ENCODE measurements at places on chromosomes 5 and 9.

DNA sequence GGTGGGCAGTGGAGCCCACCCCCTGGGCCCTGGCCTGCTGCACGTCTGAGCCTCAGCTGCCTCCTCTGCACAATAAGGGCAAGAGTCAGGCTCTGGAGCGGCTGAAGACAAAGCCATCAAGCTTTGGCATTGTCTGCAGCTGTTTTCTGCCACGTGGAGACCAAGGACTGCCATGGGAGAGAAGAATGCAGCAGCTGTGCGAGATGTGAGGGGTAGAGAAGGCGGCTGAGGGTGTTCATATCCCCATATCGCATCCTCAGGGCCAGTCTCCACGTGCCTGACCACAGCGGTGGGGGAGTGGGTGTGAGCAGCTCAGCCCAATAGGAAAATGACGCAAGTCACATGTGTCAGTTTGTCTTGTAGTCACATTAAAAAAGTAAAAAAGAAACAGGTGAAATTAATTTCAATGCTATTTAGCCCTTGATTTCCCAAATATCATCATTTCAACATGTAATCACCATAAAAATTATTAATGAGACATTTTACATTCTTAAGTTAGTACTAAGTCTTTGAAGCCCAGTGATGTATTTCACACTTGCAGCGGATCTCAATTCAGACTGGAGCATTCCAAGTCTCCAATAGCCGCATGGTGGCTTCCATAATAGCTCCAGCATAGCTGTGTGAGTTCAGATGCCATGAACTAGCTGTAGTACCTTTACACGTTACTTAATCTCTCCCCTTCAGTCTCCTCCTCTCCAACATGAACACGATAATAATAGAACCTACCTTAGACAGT lies 6.6 kb downstream of the C1QTNF2 start:
- no peak for DNase-seq

GRCh38 chr9:114075602-114076001 lies 2.5 kb downstream of the AMBP start:
- DNase-seq = no peak

DNA sequence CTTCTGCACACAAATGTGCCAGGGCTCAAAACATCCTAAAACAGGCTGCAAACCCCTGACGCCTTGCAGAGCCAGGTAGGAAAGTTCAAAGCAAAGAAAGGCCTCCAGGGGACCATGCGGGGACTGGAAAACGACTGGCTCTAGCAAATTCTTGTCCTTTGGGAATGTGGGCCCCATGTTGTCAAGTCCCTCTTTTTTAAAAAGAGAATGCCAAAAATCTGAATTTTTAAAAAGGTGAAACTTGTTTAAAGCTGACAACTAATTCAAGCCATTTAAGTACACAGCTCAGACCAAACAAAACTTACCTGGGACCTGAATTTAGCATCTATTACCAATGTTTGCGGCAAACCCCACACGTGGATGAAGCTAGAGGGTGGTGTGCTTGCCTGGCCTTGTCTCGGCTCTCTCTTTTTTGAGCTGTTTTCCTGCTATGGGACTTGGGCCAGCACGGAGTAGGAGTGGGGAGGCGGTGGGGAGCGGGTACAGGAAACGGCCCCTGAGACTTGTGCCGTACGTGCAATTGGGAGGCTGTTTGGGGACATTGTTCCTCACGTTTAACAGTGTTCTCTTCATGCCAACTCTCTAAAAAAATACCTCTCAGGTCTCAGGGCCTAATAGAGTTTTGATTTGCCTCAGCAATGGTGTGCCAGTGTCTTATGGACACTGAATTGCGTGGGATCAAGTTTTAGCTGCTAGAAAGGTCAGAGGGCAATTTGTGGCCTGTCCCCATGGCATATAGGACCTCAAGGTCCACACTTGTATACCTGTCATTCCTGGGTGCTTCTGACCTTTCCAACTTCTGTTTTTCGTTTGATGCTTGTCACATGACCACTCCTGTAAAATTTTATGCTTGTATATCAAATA lies 15.1 kb upstream of the PHF19 start:
- DNase-seq = no peak

- DNase-seq = no peak
These were observed 1.1 kb upstream of the DNAJB5 start for GRCh38 chr9:34988218-34989002.

GRCh38 chr9:136617746-136618579 lies 44.8 kb upstream of the EGFL7 start:
- no peak for DNase-seq

GRCh38 chr5:131268758-131269370 lies 5.0 kb downstream of the CDC42SE2 start:
- no peak for DNase-seq

DNA sequence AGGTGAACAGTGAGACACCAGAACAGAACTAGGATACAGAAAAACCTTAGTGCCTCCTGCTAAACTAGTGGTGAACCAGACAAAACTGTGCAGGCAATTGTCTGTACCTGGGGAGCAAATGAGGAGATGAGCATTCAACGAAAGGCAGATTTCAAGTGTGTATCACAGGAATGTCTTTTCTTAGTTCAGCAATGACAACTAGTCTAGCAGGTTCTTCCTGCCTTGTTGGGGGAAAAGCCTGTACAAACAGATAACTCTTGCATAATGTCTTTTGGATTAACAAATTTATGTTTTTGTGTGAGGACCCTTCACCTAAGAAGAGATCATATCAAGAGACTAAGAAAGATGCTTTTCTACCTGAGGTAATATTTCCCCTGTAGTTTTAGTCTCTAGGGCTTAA lies 21.8 kb upstream of the DENND4C start:
- no peak for DNase-seq

GRCh38 chr9:91362051-91362611 lies 413 bp upstream of the AUH start:
- DNase-seq = no peak

DNA sequence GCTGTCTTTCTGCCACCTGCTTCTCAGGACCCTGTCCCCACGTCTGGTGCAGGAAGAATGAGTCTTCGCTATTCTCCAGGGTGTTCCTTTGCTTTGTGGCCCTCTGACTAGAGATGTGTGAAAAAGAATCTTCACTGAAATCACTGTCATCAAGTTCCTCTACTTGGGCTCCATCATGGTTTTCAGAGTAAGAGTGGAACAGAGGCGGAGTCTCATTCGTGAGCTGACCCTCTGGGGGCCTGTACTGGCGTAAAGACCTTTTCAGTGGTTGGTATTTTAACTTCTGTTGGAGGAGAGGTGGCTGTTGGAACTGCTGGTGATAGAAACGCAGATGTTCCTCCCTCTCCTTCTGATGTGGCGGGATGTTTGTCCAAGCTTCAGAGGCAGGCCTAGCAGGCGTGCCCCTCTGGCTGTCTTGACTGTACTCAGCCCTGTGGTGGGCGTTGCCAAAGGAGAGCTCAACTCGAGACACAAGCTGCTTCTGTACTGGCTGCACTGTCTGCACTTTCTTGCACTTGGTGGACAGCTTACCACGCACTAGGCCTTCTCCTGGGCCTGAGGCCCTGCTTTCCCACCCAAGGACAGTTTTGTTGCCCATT lies 72.0 kb downstream of the KIF24 start:
- DNase-seq = no peak

- DNase-seq = no peak
These were observed 27.5 kb downstream of the PTGES2 start for GRCh38 chr9:128099932-128100491.

DNA sequence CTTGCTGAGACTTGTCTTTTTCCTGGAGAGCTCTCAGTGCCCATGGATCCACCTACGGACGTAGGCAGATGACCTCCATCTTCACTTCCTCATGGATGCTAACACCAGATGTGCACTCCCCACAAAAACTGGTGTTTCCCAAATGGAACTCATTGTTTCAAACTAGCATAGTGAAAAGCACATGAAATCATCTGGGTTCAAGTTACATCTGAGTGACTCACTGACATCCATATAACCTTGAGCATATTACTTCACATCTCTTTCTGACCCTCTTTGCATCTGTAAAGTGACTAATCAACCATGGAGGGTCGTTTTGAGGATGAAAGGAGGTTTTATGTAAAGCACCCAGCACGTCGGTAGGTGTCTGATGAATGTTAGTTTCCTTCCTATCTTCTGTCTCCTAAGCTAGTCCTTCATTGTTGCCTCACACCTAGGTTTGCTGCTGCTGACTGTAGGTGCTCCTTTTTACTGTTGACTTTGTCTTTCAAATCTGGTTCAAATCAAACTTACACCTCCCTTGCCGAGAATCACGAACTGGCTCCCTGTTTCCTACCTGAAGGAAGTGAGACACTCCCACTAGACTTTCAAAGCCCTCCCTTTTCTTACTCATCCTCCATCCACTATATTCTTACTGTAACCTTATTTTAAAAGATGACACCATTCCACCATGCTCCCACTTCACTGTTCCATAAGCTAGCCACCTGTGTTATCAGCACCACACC lies 10.3 kb downstream of the OCLN start:
- DNase-seq = no peak

GRCh38 chr5:105751908-105752307 lies 1918.8 kb downstream of the EFNA5 start:
- no peak for DNase-seq

GRCh38 chr9:35711501-35712428 lies 20.2 kb downstream of the TLN1 start:
- DNase-seq = no peak

- DNase-seq = no peak
These were observed 75.2 kb downstream of the TENT4A start for GRCh38 chr5:6788439-6788838.

- DNase-seq = no peak
These were observed 20.4 kb downstream of the TENT4A start for GRCh38 chr5:6733411-6734242.

GRCh38 chr5:68884883-68885282 lies 208.9 kb upstream of the SLC30A5 start:
- no peak for DNase-seq

- DNase-seq = no peak
These were observed 19.1 kb downstream of the EEIG1 start for GRCh38 chr9:127961613-127962155.

DNA sequence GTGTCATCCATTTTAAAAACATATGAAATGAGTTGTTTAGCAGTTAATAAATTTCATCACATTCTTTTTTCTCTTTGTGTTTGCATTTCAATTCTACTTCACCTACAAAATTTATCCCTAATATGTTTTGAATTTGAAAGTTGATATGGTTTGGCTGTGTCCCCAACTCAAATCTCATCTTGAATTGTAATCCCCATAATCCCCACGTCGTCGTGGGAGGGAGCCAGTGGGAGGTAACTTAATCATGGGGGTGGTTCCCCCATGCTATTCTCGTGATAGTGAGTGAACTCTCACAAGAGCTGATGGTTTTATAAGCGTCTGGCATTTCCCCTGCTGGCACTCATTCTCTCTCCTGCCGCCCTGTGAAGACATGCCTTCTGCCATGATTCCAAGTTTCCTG lies 200.1 kb downstream of the EPB41L4A start:
- no peak for DNase-seq

GRCh38 chr5:34758514-34758913 lies 80.5 kb upstream of the TTC23L start:
- DNase-seq = no peak

DNA sequence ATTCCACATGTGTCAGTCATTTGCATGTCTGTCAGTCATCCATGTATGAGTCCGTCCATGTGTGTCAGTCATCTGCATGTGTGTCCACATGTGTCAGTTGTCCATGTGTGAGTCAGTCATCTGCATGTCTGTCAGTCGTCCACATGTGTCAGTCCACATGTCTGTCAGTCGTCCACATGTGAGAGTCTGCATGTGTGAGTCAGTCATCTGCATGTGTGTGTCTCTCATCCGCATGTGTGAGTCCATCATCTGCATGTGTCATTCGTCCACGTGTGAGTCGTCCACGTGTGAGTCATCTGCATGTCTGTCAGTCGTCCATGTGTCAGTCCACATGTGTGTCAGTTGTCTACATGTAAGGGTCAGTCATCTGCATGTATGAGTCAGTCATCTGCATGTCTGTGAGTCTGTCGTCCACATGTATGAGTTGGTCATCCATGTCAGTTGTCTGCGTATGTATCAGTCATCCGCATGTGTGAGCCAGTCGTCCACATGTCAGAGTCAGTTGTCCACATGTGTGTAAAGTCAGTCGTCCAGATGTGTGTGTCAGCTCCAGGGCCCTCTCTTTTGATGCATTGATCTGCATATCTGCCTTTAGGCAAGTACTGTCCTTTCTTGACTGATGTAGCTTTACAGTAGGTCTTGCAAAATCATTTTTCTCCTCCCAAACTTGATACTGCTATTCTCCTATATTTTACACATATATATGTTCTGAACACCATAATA lies 72.5 kb upstream of the CACNA1B start:
- DNase-seq = no peak

- no peak for DNase-seq
These were observed 118.7 kb downstream of the PJA2 start for GRCh38 chr5:109291090-109291489.

- DNase-seq = no peak
These were observed 94.1 kb upstream of the TRIM32 start for GRCh38 chr9:116592970-116593369.

DNA sequence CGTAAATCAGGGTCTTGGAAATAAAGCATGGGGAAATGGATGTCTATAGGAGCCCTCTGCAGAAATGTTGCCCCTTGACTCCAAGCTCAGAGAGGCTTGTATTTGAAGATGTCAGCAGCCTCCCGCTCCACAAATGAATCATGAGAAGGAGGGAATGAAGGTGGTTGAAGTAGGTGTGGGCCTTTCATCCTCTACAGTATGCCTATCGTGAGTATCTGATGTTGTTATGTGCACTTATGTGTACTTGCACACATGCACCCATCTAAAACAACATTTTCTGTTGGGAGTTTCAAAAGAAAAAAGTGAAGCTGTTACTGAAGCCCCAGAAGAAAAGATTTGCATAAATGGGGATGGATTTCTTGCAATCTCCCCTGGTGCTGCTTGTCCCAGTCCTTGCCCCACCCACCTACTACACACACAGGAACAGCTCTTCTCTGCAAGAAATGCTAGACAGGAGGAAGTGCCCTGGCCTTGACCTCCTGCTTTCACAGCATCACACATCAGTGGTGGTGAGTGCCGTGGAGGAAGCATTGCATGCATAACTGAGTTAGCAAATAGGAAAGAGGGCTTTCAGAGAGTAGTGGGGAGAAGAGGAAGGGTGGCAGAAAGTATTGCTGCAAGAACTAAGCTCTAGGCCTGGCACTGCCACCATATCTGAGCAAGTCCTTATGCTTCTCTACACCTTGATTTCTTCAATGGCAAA lies 156.1 kb downstream of the SNX18 start:
- DNase-seq = no peak

DNA sequence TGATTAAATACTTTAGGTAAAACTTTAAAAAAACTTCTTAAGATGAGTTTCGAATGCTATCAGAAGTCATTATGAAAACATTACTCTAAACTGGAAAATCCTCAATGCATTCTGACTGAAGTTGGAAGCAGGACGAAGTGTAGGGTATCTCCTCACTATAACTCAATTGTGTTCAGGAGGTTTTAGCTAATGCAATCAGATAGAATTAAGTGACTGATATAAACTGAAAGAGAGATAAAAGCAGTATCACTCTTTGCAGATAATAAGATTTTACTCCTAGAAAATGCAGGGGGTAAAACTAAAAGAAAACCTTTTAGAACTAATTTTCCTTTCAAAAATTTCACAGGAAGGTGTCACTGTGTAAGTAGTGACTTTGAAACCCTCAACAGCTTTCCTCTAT lies 22.1 kb downstream of the TAS2R1 start:
- no peak for DNase-seq

Measured in stimulated activated CD4-positive, alpha-beta T cell treated with anti-CD3 and anti-CD28 coated beads, Interleukin-1b, Interleukin-23, amount 100 ng/mL, for 1 hour (primary cell).